ENCODE measurements at places on chromosomes 1 and 21.

- no peaks in the 10 kb centered on the region for H3K27me3 ChIP-seq
- H3K36me3 ChIP-seq, result no peaks in the 10 kb centered on the region
- no peak overlapping the region for H3K4me3 ChIP-seq
- DNase-seq, result no peak
Measured at GRCh38 chr1:220296981-220297380, 24.7 kb upstream of the RAB3GAP2 start.

GRCh38 chr21:42425591-42425990, 21.9 kb downstream of the UBASH3A start:
- no peak for DNase-seq
- H3K36me3 ChIP-seq, result no peaks in the 10 kb centered on the region
- H3K4me3 ChIP-seq, result no peak overlapping the region
- no peak overlapping the region for H3K27ac ChIP-seq
- no peaks in the 10 kb centered on the region for H3K4me1 ChIP-seq

- H3K36me3 ChIP-seq, result no peaks in the 10 kb centered on the region
- H3K4me3 ChIP-seq, result no peak overlapping the region
- no peak for DNase-seq
- H3K4me1 ChIP-seq, result no peaks in the 10 kb centered on the region
- H3K27ac ChIP-seq, result no peak overlapping the region
Measured at GRCh38 chr1:68723791-68724190, 226.9 kb upstream of the DEPDC1 start.

DNA sequence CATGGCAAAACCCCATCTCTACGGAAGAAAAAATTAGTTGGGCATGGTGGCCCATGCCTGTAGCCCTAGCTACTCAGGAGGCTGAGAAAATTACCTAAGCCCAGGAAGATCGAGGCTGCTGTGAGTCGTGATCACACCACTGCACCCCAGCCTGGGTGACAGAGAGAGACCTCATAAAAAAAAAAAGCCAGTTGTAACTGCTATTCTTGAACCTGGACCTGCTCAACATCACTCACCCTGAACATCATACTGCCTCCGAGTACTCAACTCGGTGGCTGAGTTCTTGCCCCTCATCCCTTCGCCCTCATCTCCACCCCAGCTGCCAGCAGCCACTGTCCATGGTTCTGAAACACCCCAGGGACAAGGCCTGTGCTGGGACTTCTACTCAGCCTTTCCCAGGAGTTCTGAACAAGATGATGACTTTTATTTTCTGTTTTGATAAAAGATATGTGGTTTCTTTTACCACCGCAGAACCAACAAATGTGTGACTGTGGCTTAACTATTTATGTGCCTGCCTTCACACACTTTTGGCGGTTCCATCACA, 5.4 kb upstream of the DISP3 start:
- no peak overlapping the region for H3K27ac ChIP-seq

GRCh38 chr1:12596007-12596821, 21.8 kb downstream of the DHRS3 start:
- no peaks in the 10 kb centered on the region for H3K36me3 ChIP-seq
- peak; percentile 95 for DNase-seq
- H3K27ac ChIP-seq, result peak overlapping the region; percentile 97
- peaks cover 62% of the 10 kb centered on the region for H3K4me1 ChIP-seq
- peak overlapping the region; percentile 18 for H3K4me3 ChIP-seq
- no peaks in the 10 kb centered on the region for H3K27me3 ChIP-seq

DNA sequence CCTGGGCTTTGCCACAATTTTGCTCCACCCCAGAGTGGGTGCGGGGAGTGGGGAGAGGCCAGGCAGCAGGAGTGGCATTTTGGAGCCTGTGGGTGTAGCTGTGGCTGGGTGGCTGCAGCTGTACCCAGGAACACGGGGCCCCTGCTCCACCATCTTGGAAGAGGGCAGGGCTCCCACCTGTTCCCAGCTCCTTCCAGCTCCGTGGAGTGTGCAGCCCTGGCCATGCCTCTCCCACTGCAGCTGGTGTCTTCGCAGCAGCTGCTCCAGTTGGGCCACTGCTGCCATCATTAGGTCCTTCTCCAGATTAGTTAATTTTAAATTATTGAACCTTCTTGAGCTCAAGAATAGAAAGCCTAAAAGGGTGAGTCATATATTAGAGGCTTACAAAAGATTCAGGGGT, 17.6 kb downstream of the FAM20B start:
- H3K4me3 ChIP-seq, result no peak overlapping the region
- H3K4me1 ChIP-seq, result peaks cover 5% of the 10 kb centered on the region
- H3K27me3 ChIP-seq, result no peaks in the 10 kb centered on the region
- no peak overlapping the region for H3K27ac ChIP-seq

GRCh38 chr1:1630965-1631781, 800 bp upstream of the MMP23B start:
- peak overlapping the region; percentile 92 for H3K27ac ChIP-seq
- peaks cover 15% of the 10 kb centered on the region for H3K27me3 ChIP-seq
- H3K4me1 ChIP-seq, result peaks cover 19% of the 10 kb centered on the region
- peak; percentile 65 for DNase-seq
- H3K4me3 ChIP-seq, result no peak overlapping the region

GRCh38 chr1:84603223-84603622, 29.0 kb upstream of the CTBS start:
- no peak for DNase-seq
- no peaks in the 10 kb centered on the region for H3K36me3 ChIP-seq
- H3K27ac ChIP-seq, result peak overlapping the region; percentile 80
- H3K4me3 ChIP-seq, result no peak overlapping the region
- no peaks in the 10 kb centered on the region for H3K4me1 ChIP-seq

GRCh38 chr1:23403735-23404486, 20.6 kb downstream of the TCEA3 start:
- no peaks in the 10 kb centered on the region for H3K27me3 ChIP-seq
- H3K27ac ChIP-seq, result peak overlapping the region; percentile 60
- peaks cover 18% of the 10 kb centered on the region for H3K4me1 ChIP-seq
- no peak overlapping the region for H3K4me3 ChIP-seq
- DNase-seq, result peak; percentile 93
- no peaks in the 10 kb centered on the region for H3K36me3 ChIP-seq

DNA sequence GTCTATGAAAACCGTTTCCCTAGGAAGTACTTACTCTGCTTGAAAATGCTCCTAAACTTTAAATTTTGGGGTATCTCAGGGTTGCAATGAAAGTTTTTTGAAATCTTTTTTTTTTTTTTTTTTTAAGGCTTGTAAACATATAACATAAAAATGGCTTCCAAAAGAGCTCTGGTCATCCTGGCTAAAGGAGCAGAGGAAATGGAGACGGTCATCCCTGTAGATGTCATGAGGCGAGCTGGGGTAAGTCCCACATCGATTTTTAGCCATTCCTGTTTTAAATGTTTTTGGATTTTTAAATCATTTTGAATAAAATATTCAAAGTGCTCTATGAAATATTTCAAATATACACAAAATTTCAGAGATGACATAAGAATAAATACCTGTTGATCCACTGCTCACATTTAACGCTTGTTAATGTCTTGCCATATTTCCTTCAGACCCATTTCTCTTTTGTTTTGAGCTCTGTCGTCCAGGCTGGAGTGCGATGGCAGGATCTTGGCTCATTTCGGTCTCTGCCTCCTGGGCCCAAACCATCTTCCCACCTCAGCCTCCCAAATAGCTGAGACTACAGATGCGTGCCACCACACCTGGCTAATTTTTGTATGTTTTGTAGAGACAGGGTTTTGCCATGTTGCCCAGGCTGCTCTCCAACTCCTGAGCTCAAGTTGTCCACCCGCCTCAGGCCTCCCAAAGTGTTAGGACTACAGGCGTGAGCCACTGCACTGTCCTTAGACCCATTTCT, 1.3 kb downstream of the PARK7 start:
- H3K27me3 ChIP-seq, result no peaks in the 10 kb centered on the region
- H3K36me3 ChIP-seq, result no peaks in the 10 kb centered on the region
- peak overlapping the region; percentile 46 for H3K4me3 ChIP-seq
- DNase-seq, result no peak
- H3K27ac ChIP-seq, result peak overlapping the region; percentile 88

- H3K27ac ChIP-seq, result no peak overlapping the region
- peaks cover 7% of the 10 kb centered on the region for H3K4me1 ChIP-seq
Measured at GRCh38 chr21:21045518-21045917, 47.3 kb downstream of the NCAM2 start.

DNA sequence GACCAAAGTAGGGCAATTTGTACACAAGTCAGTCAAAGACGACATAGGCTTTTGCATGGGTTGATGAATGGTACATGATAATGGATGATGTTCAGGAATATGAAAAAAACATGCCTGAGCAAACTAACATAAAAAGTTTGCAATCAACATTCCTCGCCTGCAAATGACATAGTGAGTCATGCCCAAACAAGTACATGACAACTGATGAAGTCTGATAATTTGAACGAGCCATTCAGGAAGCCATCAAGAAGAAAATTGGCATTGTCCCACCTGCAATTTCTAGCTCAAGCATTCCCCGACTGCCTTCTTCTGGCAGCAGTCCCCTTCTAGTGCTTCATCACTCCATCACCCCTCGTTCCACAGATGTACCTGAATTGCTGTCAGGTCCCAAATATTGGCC, 118.4 kb upstream of the NR5A2 start:
- H3K4me1 ChIP-seq, result no peaks in the 10 kb centered on the region
- H3K36me3 ChIP-seq, result no peaks in the 10 kb centered on the region
- no peak overlapping the region for H3K4me3 ChIP-seq
- DNase-seq, result no peak
- no peaks in the 10 kb centered on the region for H3K27me3 ChIP-seq

GRCh38 chr1:214895011-214895600, 187.4 kb upstream of the KCNK2 start:
- no peak overlapping the region for H3K27ac ChIP-seq
- H3K4me3 ChIP-seq, result no peak overlapping the region
- no peaks in the 10 kb centered on the region for H3K27me3 ChIP-seq
- no peaks in the 10 kb centered on the region for H3K36me3 ChIP-seq
- DNase-seq, result no peak

- peak overlapping the region; percentile 78 for H3K27ac ChIP-seq
- H3K27me3 ChIP-seq, result no peaks in the 10 kb centered on the region
- H3K36me3 ChIP-seq, result no peaks in the 10 kb centered on the region
- DNase-seq, result no peak
- H3K4me3 ChIP-seq, result no peak overlapping the region
Measured at GRCh38 chr1:223135176-223135942, 7.7 kb downstream of the TLR5 start.

- peaks cover 17% of the 10 kb centered on the region for H3K27me3 ChIP-seq
- DNase-seq, result no peak
- H3K4me1 ChIP-seq, result peaks cover 6% of the 10 kb centered on the region
- H3K4me3 ChIP-seq, result no peak overlapping the region
- no peak overlapping the region for H3K27ac ChIP-seq
- no peaks in the 10 kb centered on the region for H3K36me3 ChIP-seq
Measured at GRCh38 chr1:6152181-6152580, 27.9 kb downstream of the CHD5 start.

- peak; percentile 54 for DNase-seq
- no peak overlapping the region for H3K4me3 ChIP-seq
- H3K4me1 ChIP-seq, result peaks cover 66% of the 10 kb centered on the region
- no peaks in the 10 kb centered on the region for H3K36me3 ChIP-seq
Measured at GRCh38 chr1:54335011-54335754, 71.0 kb downstream of the SSBP3 start.

DNA sequence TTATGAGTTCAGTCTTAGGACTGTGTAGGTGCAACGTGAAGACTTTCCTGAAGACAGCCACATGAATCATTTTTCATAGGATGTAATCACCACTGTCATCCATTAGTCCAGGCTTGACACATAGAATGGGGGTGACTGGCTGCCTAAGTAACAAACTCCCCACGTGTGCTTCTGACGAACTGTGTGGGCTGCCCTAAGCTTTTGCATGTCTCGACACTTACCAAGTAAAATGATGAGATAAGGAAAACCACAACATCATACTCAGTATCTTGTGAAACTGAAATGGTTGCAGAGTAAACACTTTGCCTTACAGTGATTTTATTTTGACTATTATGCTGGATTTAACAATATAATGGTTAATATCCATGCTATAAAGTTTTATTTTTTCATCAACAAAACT, 19.5 kb downstream of the ERG start:
- no peaks in the 10 kb centered on the region for H3K27me3 ChIP-seq
- no peaks in the 10 kb centered on the region for H3K36me3 ChIP-seq
- no peak overlapping the region for H3K4me3 ChIP-seq
- peaks cover 12% of the 10 kb centered on the region for H3K4me1 ChIP-seq
- no peak for DNase-seq

GRCh38 chr21:44298301-44298700, 1.6 kb upstream of the PFKL start:
- H3K36me3 ChIP-seq, result no peaks in the 10 kb centered on the region
- H3K27me3 ChIP-seq, result no peaks in the 10 kb centered on the region
- DNase-seq, result no peak
- peaks cover 26% of the 10 kb centered on the region for H3K4me1 ChIP-seq

GRCh38 chr21:44817506-44817880, 369 bp downstream of the SUMO3 start:
- H3K27ac ChIP-seq, result peak overlapping the region; percentile 95
- peak; percentile 96 for DNase-seq
- no peaks in the 10 kb centered on the region for H3K27me3 ChIP-seq

DNA sequence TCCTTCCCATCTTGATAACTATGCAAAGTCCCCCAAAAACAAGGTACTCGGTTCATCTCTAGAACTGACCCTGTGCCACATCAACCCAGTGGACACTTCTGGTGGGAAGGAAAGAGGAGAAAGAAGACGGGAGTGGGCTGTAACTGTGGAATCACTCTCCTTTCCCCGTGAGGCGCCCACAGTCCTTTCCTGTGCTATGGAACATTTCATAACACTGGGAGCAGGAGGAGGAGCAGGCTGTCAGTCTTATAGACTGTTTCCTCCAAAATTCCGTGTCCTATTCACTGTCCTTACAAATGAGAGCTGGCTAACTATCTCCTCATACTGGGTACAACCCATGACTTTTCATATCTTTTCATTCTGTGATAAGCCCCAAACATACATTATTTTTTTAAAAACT, 40.7 kb downstream of the PLEKHA6 start:
- H3K27ac ChIP-seq, result peak overlapping the region; percentile 89
- no peaks in the 10 kb centered on the region for H3K27me3 ChIP-seq
- H3K4me1 ChIP-seq, result peaks cover 47% of the 10 kb centered on the region
- no peaks in the 10 kb centered on the region for H3K36me3 ChIP-seq
- no peak overlapping the region for H3K4me3 ChIP-seq
- DNase-seq, result no peak

- H3K36me3 ChIP-seq, result no peaks in the 10 kb centered on the region
- H3K27me3 ChIP-seq, result no peaks in the 10 kb centered on the region
Measured at GRCh38 chr1:231810415-231810814, 183.8 kb downstream of the DISC1 start.

GRCh38 chr1:199724049-199724448, 303.5 kb upstream of the NR5A2 start:
- H3K4me3 ChIP-seq, result no peak overlapping the region
- no peaks in the 10 kb centered on the region for H3K27me3 ChIP-seq
- H3K36me3 ChIP-seq, result no peaks in the 10 kb centered on the region
- DNase-seq, result no peak

DNA sequence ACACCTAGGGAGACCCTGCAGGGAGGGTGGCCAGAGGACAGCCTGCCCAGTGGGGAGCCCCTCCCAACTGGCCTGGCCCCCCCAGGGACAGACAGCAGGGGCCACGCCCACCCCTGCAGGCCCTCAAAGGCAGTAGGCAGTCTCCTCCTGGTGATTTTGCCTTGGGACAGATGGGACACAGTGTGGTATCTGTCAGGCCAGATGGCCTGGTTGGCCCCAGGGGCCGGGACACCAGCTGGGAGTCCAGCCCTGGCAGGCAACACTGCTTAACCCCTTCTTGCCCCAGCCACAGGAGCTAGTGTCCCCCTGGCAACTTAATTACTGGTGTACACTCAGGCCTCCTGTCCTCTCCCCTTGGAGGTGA, 17.8 kb downstream of the IFFO2 start:
- DNase-seq, result no peak
- H3K4me1 ChIP-seq, result peaks cover 6% of the 10 kb centered on the region
- H3K27ac ChIP-seq, result no peak overlapping the region
- H3K4me3 ChIP-seq, result no peak overlapping the region
- H3K36me3 ChIP-seq, result no peaks in the 10 kb centered on the region
- H3K27me3 ChIP-seq, result no peaks in the 10 kb centered on the region

- H3K27ac ChIP-seq, result no peak overlapping the region
- H3K4me1 ChIP-seq, result peaks cover 13% of the 10 kb centered on the region
- H3K4me3 ChIP-seq, result no peak overlapping the region
- H3K27me3 ChIP-seq, result no peaks in the 10 kb centered on the region
- DNase-seq, result no peak
Measured at GRCh38 chr21:15005391-15005790, 59.4 kb downstream of the NRIP1 start.

Measured in hepatocyte (in vitro differentiated cells).